Renal pelvis (tissue), 12 donors: ENCODE measurements at places on chromosomes 11 and 22.

DNA sequence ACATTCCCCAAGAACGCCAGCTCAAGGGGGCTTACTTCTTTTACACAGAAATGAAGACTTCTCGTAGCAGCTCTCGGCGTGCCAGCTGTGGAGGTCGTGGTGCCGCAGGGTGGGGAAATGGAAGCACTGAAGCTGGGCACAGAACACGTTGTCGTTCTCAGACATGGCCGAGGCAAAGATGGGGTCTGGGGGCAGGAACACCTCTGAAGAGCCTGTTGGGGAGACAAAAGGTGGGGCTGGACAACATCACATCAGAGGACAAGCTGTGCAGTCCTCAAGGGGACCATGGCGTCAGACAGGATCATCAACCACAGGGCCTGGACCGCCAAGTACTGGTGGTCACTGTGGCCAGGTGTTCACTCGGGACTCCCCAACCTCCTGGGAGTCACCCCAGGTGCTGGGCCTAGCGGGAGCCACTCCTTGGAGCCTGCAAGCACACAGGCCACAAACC is 65.2 kb downstream of the DGCR2 start:
- DNase-seq: no peak

DNA sequence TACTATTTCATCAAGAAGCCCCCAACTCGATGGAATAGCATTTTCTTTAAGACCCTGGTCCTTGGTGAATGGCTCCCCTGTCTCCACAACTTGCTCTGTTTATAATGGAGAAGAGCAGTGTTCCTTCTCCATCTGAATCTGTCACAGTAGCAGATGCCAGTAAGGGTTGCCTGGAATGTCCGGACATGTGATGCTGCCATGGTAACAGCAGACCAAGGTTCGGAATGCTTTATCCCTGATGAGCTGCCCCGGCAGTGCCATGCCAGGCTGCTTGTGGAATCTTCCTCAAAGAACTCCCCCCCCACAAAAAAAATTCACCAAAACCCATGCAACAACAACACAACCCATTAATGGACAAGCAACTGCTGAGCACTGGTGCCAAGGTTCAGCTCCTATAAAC is 72.5 kb downstream of the KCNC1 start:
- no peak for DNase-seq

- DNase-seq: no peak
Observed at GRCh38 chr11:10407055-10407454, 48.0 kb upstream of the AMPD3 start.

- DNase-seq: no peak
Observed at GRCh38 chr11:114482114-114482513, 42.8 kb downstream of the REXO2 start.

DNA sequence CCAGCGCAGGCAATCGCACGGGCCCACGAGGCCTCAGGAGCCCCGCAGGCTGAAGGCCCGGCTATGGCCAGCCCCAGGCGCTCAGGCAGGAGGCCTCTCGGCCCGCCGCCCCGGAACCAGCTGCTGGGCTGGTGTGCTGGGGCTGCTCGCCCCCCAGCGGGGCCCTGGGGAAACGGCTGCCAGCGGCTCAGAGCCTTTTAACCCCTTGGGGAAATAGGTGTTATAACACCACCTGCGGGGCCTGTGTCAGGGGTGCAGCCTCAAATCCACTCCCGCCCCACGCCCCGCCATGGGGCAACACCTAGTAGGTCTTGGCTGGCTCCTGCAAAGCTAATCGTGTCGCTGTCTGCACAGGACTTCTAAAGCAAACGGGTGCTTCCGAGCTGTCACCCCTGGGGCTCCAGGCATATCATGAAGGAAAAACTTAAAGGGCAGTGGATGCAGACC is 237.4 kb downstream of the TTC28 start:
- peak; percentile 81 for DNase-seq

DNA sequence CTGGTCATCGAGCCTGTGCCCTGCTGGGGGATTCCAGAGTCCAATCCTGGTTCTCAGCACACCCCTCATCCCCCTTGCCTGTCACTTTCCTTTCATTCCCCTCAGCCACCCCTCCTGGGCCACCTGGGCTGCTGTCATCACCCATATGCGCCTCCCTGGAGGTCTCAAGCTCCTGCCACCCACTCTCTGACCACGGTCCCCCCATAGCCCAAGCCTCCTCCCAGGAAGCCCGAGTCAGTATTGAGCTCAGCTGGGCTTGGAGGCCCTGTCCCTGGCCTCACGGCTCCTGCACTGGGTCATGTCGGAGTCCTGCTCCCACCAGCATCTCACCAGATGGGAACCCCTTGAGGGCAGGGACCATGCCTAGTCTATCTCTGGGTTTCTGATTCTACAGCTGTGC is 44.6 kb downstream of the NFAM1 start:
- no peak for DNase-seq

- DNase-seq: peak; percentile 47
Observed at GRCh38 chr11:63961608-63962412, 12.6 kb upstream of the COX8A start.

DNA sequence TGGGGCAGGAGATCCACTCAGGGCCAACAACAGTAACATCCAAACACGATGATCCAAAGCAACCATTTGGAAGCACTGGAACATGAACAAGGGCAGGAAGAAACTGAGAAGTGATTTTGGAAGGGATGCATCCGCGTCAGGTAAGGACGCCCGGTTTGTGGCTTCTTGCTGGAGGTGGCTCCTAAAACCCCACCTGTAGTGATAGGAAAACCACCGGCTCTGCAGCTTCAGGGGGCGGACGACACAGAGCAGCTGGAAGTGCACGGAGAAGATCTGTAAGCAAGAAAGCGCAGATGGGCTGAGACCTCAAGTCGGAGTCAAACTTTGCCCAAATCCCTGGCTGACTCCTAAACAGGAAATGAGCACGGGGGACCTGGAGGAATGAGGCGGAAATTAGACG is 1066.1 kb downstream of the BRD1 start:
- no peak for DNase-seq

GRCh38 chr11:78034623-78035022 is 11.5 kb upstream of the KCTD14 start:
- no peak for DNase-seq

GRCh38 chr22:48882636-48883200 is 945.0 kb downstream of the BRD1 start:
- DNase-seq: no peak

DNA sequence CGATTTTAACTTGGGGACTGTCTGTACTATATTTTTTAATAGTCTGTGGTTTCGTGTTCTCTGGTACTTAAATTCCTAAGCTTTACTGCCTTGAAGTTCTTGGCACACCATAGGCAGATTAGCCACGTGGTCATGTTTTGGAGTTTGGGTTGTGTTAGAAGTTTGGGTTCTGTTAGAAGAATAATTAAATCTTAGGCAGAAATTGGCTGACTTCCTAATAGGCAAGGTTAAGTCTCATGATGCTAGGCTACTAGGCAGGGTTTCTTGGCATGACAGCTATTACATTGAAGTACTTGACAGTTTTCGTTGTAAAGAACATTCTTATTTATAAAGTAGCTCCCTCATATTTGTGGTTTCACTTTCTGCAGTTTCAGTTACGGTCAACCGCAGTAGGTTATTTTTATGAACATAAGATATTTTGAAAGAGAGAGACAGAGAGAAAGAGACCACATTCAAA is 30.0 kb upstream of the MMP7 start:
- no peak for DNase-seq

DNA sequence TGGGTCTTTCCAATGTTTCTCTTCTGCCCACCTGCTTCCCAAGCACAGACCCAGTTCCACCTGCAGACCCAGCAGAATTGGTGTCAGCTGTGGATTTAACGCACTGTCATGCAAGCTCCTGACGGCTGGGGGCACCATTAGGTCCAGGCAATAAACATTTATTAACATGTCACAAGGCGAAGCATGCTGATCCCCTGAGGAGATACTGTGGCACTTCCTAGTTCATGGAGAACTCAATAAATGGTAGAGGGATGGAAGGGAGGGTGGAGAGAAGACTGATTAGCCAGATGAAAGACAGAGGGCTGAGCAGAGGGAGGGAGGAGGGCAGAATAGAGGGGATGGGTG is 68.3 kb upstream of the TSPAN18 start:
- DNase-seq: no peak

GRCh38 chr11:2991452-2992233 is 486 bp downstream of the NAP1L4 start:
- DNase-seq: no peak

DNA sequence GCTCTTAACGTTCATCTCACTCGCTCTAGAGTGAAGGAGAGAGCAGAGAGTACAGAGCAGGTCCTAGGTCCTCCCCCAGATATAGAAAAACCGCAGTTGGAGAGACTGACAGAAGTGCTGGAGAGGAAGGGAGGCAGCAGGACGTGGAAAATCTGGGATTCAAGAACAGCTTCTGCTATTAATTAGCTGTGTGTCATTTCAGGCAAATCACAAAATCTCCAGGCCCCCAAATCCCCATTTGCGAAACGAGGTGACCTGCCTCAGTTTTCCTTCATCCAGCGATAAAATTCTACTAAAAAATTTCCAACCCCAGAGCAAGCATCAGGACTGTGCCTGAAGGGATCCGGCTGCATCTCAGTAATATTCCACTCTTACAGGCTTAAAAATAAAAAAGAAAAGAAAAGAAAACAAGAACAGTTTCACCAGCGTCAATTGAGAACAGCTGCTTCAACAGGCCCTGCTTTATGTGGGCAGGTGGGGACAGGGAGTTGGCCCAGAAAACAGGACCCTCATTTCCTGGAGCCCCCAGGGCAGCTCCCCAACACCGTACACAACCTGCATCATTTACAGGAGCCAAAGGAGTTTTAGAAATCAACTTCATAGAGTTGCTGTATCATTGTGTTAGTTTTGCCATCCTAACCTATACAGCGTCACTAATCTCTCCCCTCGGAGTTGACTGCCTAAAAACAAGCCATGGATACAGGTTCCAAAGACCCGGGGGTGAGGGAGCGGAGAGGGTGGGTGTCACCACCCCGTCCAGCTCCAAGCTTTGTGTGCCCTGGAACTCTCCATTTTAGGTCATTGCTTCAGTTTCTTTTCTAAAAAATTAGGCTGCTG is 2.3 kb upstream of the MALAT1 start:
- no peak for DNase-seq

- DNase-seq: no peak
Observed at GRCh38 chr22:37012262-37012904, 6.9 kb downstream of the TST start.

DNA sequence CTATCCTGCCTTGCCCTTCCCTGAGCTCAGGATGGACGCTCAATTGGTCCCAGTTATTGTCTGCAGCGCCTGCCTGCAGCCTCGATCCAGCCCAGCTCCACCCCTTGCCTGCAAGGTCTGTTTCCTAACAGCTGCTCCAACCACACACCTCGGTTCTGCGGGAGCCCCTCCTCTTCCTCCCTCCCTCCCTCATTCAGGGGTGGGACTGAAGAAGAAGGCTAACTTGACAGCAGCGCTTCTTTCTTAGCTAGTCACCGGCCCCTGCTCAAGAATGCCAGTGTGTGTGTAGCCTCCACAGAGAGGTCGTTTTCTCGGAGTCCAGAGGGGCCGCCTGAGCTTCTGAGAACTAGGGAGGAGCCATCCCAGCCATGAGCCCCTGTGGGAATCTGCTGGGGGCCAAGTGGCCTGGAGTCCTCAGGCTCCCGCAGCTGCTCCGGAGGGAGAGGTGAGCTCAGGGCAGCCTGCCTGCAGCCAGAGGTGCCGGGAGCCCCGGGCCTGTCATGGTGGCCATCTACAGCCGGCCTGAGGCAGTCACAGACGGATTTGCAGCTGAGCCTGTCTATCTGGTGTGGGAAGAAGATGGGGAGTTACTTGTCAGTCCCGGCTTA is 36.1 kb downstream of the LIMK2 start:
- peak; percentile 83 for DNase-seq

- DNase-seq: no peak
Observed at GRCh38 chr11:71356904-71357303, 91.3 kb downstream of the DHCR7 start.

- no peak for DNase-seq
Observed at GRCh38 chr22:33850724-33851123, 69.6 kb downstream of the LARGE1 start.

DNA sequence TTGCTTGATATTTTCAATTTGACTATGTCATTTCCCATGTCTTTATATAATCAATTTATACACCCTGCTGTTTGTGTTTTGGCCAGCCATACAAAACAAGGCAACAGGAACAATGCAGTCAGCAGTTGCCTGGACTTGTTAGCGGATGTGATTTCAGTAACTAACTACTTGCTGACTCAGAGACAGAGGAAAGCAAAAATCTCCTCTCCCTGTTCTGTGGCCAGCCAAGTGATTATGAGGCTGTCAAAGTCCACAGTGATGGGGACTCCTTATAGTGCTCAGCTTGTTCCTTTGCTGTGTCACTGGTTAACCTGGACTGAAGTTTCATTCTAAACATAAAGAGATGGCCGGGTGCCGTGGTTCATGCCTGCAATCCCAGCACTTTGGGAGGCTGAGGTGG is 32.6 kb upstream of the APLP2 start:
- DNase-seq: no peak

DNA sequence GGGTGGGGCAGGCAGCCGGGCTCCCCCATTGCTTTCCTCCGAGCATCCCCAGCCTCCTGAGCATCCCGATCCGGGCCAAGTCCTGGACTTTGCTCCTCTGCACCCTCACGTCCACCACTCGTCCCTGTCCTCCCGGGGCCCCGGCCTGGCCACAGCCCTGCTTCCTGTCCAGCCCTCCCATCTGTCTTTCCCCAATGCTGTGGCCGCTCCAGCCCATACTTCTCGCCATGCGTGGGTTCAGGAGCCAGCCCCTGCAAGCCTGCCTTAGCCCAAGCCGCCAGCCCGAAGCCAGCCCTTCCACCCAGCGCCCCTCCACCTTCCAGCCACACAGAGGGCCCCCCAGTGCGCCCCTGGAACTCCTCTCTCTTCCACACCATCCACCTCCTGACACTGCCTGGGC is 23.8 kb downstream of the MRPL23 start:
- no peak for DNase-seq

DNA sequence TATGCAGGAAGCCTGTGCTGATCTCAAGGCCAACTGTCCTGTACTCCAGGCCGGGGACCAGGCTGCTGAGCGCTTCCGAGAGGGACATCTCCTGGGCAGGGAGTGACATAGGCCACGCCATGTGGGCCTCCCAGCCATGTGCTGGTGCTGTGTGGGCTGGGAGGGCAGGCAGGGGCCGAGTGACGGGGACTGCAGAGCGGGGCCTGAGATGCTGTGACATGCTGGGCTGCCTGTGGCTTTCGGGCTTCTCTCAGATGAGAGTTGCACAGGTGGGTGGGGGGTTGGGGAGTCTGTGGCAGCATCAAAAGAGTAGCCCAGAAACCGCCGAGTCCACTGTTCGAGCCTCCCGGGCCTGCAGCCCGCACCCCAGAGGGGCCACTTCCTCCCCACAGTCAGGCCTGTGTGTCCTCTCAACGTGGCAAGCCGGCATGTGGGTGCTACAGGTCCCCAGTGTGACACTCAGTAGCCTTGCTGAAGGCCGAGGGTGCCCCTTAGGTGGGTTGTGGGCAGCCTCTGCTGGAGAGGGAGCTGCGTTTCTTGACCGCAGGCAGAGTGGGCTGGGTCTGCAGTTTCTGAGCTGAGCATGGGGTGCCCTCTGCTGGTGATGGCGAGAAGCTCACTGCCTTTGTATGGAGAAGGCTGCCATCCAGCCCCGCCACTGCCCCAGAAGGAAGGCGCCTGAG is 101.2 kb downstream of the BCR start:
- peak; percentile 82 for DNase-seq

- no peak for DNase-seq
Observed at GRCh38 chr11:114017723-114018122, 41.8 kb upstream of the ZBTB16 start.
